ENCODE measurements at places on chromosomes 1 and 21. TPM values are rescaled to one million over a fixed set of nuclear protein-coding genes. Genes with fewer than 3 reads are reported as not detected.

Gene TMEM82
- total RNA-seq = 13.2 TPM

Gene ASPM
- total RNA-seq = 2.0 TPM

Gene FOXD2
- 20.9 TPM for total RNA-seq

Gene RGS13
- 1.3 TPM for total RNA-seq

Gene RPL5
- total RNA-seq = 1,017 TPM

Gene KRTAP13-3
- total RNA-seq = not detected

Gene PRKAA2
- total RNA-seq = 8.9 TPM

Gene SYT14
- total RNA-seq = not detected

Gene HENMT1
- total RNA-seq = 4.8 TPM

Gene LDLRAD1
- total RNA-seq = not detected

Gene LCE1E
- total RNA-seq = not detected

Gene CASQ2
- 5.9 TPM for total RNA-seq

Gene KRTAP13-2
- 1.7 TPM for total RNA-seq

Gene KRTAP19-1
- total RNA-seq = not detected

Gene ENO1
- 407 TPM for total RNA-seq

Gene S100A10
- 59.1 TPM for total RNA-seq

Gene EXTL1
- not detected for total RNA-seq

Gene VAV3
- total RNA-seq = 120 TPM

Gene ERRFI1
- total RNA-seq = 86.4 TPM

Gene RXRG
- not detected for total RNA-seq

Gene SMG5
- 120 TPM for total RNA-seq

Gene CYP2J2
- 53.9 TPM for total RNA-seq

Gene CTSK
- total RNA-seq = 53.2 TPM

Gene TMEM183A
- 104 TPM for total RNA-seq

Gene PPP1R15B
- total RNA-seq = 30.8 TPM

Gene FAM167B
- total RNA-seq = 1.1 TPM

Gene ANXA9
- total RNA-seq = 0.32 TPM

Gene OR10Z1
- not detected for total RNA-seq

Gene KISS1
- not detected for total RNA-seq

Gene FAM151A
- 28.5 TPM for total RNA-seq

Gene IFNLR1
- total RNA-seq = 12.6 TPM

Gene BSND
- total RNA-seq = not detected

Gene CFHR2
- not detected for total RNA-seq

Gene C4BPA
- total RNA-seq = not detected

Gene KDF1
- 11.6 TPM for total RNA-seq

Gene CFAP107
- not detected for total RNA-seq

Gene CACNA1E
- 0.16 TPM for total RNA-seq

Gene C1orf141
- not detected for total RNA-seq

Gene PTCH2
- total RNA-seq = 0.64 TPM

Gene MROH9
- total RNA-seq = not detected

Gene CDC73
- total RNA-seq = 74.4 TPM

Gene C8B
- total RNA-seq = not detected

Gene SLC27A3
- total RNA-seq = 159 TPM

Gene PDE9A
- 673 TPM for total RNA-seq

Gene CSF3R
- total RNA-seq = 5.2 TPM

Gene SLAMF8
- 7.1 TPM for total RNA-seq

Gene PINK1
- total RNA-seq = 232 TPM

Gene NBPF4
- not detected for total RNA-seq

Gene PDPN
- total RNA-seq = 3.4 TPM

Gene WNT4
- not detected for total RNA-seq

Gene GBP2
- 64.7 TPM for total RNA-seq

Gene MAP1LC3C
- not detected for total RNA-seq

Gene SYT11
- total RNA-seq = 3.8 TPM

Gene FABP3
- not detected for total RNA-seq

Gene XCL1
- 0.32 TPM for total RNA-seq

Gene TSPEAR
- not detected for total RNA-seq

Gene PGBD5
- total RNA-seq = 1.5 TPM
